Stimulated activated CD4-positive, alpha-beta T cell treated with anti-CD3 and anti-CD28 coated beads, Interleukin-1b, Interleukin-23, amount 100 ng/mL, for 1 hour (primary cell): ENCODE measurements at places on chromosomes 6 and 20.

DNA sequence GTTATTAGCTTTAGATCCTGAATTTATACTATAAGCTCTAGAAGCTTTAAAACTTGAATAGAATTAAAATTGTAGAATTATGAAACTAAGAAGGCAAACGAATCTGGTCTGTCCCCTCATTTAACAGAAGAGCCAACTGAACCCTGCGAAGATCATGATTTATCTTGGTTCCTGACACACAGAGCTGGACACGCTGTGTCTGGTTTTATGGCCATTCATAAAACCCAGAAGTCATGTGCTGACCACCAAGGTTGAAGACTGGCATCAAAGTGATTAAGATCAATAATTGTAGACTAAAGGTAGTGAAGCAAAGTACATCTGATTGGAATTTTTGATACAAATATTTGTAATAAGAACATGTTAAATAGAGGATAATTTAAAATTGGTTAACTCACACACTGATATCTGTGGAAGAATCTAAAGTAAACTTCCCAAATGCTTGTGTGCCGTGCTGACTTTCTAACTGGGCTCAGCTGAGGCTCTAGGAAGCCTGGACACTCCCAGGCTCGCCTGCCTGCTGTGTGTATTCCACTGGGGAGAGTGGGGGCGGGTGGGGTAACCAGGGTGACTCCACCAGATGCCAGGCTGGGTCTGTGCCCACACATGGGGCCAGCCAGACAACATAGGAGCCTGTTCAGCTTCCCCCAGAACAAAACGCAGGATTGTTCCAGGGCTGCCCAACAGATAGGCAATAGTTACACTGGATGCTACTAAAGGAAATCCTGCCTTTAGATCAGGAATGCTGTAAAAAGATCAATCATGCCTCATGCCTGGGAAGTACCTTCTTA, 42.1 kb upstream of the SLC22A3 start:
- DNase-seq, result no peak

DNA sequence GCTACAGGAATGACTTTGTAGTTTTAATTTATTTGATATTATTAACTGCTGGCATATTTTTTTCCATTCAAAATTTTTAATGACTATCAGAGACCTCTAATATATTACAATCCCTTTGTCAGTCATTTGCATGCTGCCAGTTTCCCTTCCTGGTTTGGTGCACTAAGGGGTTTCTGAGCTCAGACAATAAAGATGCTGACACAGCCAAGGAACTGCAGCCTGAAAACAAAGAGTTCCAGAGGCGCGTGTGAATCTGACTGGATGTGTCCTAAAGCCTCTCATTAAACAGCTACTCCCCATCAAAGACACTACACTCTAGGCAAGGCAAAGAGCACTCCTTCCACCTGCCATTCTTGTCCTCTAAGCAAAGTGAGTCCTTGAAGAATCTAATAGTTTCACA, 116.8 kb upstream of the DST start:
- no peak for DNase-seq

- DNase-seq, result no peak
Observed at GRCh38 chr20:17759449-17759848, 59.7 kb downstream of the BANF2 start.

- no peak for DNase-seq
Observed at GRCh38 chr6:95614094-95614493, 36.8 kb downstream of the MANEA start.

- no peak for DNase-seq
Observed at GRCh38 chr6:45707176-45707575, 308.5 kb downstream of the CLIC5 start.

DNA sequence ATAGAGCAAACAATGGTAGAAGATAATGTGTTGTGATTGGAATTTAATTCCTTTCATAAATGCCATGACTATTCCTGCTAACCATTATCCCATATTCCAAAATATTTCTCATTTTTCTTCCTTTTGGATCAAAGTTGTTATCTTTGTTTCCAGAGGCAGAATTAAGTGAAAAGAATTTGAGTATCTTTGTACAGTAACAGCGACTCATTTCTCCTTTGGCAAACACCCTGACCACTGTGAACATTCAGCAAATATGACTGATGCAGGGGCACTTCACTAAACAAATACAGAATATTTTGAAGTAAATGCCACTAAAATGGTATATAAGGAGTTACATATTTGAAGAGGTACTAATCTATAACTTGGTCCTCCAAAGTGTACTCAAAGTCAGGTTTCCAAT, 105.0 kb upstream of the LAMP5 start:
- DNase-seq, result no peak

DNA sequence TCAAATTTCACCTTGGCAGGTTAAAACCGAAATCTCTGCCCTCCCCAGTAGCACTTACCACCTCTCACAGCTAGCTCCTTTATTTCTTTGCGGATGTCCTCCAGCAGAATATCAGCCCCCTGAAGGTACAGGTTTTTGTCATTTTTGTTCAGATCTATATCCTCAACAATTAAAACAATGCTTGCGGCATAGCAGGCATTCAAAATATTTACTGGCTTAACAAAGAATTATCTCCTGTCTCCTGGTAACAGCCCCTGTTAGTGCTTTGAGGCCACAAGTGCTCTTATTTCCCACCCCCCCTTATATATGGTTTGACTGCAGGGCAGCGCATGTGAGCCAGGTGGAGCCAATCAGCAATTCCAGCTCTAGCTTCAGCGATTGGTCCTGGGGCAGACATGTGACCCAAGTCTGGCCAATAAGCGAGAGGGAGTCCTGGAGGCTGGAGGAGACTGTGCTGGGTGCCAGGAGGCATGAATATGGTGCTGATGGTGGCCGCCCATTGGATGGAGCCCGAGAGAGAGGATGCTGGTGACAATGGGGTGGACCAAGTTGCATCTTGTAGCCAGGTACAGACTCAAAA, 21.0 kb downstream of the SULF2 start:
- DNase-seq, result no peak
